Hindlimb muscle (tissue), 1 donor: ENCODE measurements at places on chromosomes 6 and 20.

- DNase-seq: peak; percentile 87
Measured at GRCh38 chr6:160010067-160010466, 41.2 kb downstream of the IGF2R start.

DNA sequence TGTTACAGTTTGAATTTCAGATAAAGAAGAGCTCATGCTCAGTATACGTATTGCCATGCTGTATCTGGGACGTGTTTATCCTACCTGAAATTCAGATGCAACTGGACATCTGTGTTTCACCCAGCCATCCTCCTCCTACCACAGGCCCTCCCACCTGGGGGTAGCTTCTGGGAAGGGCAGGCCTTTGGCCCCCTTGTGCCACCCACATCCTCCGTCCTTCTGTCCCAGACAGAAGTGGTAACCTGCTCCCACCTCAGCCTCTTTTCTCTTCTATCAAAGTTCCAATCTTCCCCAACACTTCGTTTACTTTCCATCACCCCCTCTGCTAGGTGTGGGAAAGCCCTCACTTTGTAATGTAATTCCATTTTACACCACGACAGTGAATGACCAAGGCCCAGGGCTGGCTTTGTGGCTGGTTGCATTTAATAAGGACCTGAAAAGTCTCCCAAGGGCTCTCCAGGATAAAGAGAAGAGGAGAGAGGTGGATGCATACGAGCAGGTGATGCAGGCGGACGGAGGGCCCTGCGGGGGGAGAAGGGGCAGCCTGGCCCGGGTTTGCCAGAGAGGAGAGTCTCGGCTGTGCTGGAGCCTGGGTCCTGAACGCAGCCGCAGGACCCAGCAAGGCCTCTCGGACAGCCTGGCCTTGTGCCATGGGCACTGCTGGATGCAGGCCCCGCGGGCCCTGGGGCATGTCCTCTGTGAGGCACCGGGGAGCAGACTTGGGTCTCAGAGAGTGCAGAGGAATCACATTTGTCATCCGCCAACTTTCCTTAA, 98.4 kb downstream of the PSMB1 start:
- no peak for DNase-seq

DNA sequence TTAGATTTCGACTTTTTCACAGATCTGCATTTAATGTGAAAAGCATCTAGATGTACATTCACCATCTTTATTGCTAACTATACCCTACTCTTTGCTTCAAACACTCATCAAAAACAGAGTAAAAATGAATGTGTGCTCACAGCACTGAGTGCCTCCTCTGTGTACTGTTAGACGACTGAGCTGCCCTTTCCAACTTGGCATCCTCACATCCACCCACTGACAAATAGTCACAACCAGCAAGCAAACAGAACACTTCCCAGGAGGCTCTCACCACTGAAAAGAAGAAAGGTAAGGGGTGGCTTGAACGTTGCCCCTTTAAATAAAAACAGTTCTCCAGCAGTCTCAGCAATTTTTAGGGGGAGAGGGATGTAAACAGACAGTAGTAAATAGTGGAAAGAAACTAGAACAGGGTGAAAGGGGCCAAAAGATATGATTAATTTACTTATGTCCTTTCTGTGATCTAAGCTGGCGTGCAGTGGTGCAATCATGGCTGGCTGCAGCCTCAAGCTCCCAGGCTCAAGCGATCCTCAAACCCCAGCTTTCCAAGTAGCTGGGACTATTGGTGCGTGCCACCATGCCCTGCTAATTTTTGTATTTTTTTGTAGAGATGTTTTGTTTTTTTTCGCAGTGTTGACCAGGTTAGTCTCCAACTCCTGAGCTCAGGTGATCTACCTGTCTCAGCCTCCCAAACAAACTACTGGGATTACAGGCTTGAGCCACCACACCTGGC, 48.7 kb downstream of the IPCEF1 start:
- no peak for DNase-seq

DNA sequence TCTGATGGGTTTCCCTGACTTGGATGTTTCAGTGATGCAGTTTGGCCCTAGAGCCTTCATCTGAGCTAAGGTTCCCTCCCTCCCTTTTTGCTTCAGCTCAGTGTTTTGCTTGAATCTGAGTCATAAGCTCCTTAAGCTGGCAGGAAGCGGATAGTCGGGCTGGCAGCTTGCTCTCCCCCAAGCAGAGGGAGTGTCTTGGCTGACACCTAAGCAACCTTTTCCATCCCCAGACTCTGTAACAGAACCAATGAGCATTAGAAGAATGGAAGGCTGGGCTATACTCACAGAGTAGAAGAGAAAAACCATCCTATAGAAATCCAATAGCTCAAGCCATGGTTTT, 98.3 kb downstream of the HAO1 start:
- DNase-seq: peak; percentile 73

DNA sequence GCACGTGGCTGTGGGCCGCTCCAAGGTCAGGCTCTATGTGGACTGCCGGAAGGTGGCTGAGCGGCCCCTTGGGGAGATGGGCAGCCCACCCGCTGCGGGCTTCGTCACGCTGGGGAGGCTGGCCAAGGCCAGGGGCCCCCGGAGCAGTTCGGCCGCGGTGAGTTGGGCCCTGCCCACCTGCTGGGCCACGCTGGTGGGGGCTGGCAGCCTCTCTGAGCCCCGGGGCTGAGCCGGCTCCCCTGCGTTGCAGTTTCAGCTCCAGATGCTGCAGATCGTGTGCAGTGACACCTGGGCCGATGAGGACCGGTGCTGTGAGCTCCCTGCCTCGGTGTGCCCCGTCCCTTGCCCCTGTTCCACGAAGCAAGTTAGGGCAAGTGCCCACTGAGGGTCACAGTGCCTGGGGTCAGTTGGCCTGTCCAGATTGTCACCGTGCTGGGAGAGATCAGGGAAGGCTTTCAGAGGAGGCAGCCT, 27.1 kb downstream of the COL20A1 start:
- DNase-seq: no peak

- DNase-seq: no peak
Measured at GRCh38 chr6:142725024-142725770, 219.8 kb downstream of the HIVEP2 start.

GRCh38 chr20:49814057-49814694, 1.5 kb downstream of the SLC9A8 start:
- no peak for DNase-seq

DNA sequence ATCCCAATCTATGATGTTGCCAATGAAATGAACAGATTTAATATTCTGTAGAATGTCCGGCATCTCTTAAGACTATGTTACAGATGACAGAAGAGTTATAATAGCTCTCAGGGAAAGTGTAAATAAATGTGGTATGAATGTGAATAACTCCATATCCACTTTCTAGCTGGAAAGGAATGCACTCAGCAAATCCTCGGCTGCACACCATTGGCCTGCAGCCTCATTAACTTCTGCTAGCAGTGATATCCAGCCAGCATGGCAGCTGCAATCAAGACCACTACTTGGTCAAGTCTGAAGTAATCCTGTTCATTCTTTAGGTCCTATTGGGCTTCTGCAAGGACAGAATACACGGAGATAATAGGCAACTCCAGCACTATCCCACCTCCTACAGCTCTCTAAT, 17.3 kb upstream of the MICA start:
- DNase-seq: no peak

- DNase-seq: no peak
Measured at GRCh38 chr6:75824160-75824559, 75.1 kb downstream of the MYO6 start.

GRCh38 chr6:155882527-155883333, 427.1 kb upstream of the NOX3 start:
- no peak for DNase-seq

- no peak for DNase-seq
Measured at GRCh38 chr20:23641936-23642751, 4.4 kb upstream of the CST3 start.

GRCh38 chr6:112502351-112503090, 155.4 kb downstream of the RFPL4B start:
- DNase-seq: no peak

DNA sequence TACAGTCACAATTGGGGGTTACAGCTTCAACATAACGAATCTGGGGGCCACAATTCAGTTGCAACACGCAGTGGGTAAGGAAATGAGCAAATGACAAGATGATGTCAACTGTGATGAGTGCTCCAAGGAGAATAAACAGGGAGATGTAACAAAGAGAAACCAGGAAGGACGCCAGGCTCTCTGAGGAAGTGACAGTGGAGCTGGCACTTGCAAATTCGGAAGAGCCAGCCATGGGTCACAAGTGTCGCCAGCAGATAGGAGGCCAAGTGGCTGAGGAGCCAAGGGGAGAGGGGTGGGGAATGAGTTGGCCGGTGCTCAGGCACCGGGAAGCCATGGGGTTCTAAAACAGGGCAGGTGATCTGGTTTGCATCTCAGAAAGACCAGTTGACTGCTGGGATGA, 136.4 kb downstream of the EYA2 start:
- no peak for DNase-seq

- no peak for DNase-seq
Measured at GRCh38 chr6:144952456-144953240, 667.5 kb downstream of the UTRN start.

- DNase-seq: no peak
Measured at GRCh38 chr6:119142637-119143036, 64.2 kb upstream of the FAM184A start.

DNA sequence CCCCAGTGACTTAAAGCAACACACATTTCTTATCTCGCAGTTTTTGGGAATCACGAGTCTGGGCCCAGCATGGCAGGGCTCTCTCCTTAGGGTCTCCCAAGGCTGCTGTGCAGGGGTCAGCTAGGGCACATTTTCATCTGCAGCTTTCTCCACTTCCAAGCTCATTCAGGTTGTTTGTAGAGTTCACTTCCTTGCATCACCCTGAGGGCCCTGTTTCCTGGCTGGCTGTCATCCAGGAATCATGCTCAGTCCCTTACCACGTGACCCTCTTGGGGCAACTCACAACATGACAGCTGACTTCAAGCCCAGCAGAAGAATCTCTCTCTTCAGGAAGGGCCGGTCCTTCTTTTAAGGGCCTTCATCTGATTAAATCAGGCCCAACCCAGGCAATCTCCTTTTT, 21.3 kb downstream of the SNAP25 start:
- no peak for DNase-seq

DNA sequence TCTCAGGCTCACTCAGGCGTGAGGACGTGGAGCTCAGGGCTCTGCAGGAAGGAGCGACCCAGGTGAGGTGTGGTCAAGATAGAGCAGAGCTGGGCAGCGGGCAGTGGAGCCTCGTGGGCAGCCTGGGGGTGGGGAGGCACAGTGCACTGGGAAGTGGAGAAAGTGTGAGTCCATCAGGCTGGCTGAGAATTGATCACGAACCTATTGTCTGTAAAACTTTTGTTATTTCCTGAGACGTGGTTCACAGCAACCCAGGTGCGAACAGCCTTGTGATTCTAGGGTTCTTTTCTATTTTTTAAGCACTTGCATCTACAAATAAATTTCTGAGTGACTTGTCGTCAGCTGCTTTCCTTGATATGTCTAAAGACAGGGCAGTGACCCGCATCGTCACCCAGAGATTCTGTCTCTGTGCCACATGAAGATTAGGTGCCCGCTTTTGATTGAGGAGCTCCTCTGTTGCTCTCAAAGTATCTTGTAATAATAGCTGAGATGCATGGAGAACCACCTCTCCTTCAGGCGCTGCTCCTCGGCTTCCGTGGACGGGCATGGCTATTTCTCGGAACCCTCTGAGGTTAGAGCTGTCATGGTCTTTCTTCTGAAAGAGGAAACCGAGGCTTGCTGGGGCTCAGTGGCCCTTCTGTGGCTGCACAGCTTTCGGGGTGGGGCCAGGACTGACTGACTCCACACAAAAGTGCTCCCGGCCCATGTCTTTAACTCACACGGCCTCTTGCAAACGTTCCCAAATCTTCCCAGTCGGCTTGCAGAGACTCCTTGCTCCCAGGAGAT, 662 bp upstream of the CCR6 start:
- no peak for DNase-seq

DNA sequence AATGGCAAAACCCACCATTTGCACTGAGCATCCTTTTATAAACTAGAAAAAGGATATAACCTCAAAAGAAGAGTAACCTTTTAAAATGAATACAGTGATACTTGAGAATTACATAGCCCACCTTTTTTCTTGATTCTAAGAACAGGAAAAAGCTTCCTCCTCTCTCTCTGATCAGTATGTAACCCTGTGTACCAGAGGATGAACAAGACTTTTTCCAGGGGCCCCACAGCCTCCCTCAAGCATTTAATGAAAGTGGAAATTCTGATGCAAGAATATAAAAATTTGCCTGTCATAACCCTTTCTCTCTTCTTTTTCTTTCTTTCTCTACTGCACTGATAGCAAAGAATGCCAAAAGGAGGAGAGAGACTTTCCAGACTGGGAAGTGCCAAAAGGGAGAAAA, 64.2 kb upstream of the BTN3A2 start:
- no peak for DNase-seq

- no peak for DNase-seq
Measured at GRCh38 chr6:164825386-164825785, 484.0 kb downstream of the C6orf118 start.

- no peak for DNase-seq
Measured at GRCh38 chr20:46139908-46140482, 21.9 kb downstream of the CD40 start.

DNA sequence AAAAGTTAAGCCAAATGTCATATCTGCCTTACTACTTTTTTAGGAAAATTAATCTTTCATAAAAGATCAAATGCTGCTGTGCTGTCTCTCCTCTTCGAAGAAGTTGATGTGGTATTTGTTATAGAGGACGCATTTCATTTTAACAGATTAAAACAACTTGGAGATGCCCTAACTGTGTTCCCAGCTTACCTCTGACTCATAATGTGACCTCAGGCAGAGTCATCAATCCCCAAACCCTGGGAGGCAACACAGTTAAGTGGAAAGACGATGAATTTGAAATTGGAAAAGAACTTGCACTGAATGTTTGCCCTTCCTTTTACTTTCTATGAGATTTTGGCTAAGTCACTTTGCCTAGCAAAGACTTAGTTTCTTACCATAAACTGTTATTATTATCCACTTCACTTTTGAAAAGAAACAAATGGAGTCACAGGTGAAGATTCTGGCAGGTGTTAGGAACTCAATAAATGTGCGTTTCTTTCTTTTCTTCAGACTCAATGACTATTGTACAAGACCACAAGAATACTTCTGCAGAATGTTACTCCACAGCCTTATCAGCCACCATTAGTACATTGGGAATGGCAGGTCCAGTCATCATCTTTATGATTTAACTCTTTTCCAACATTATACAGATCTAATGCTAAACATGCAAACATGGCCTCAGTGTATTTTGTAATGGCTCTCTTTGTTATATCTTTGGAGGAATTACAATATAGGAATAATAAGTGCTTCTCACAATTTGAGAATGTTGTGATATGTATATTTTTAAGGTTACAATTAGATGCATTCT, 102.6 kb downstream of the COL21A1 start:
- no peak for DNase-seq

- DNase-seq: no peak
Measured at GRCh38 chr6:113944701-113945100, 26.2 kb downstream of the HDAC2 start.

GRCh38 chr20:35317416-35318210, 25.4 kb upstream of the FAM83C start:
- no peak for DNase-seq

GRCh38 chr6:131885237-131885636, 65.9 kb downstream of the CCN2 start:
- no peak for DNase-seq

GRCh38 chr6:165988757-165989456, 178.7 kb downstream of the TBXT start:
- no peak for DNase-seq

DNA sequence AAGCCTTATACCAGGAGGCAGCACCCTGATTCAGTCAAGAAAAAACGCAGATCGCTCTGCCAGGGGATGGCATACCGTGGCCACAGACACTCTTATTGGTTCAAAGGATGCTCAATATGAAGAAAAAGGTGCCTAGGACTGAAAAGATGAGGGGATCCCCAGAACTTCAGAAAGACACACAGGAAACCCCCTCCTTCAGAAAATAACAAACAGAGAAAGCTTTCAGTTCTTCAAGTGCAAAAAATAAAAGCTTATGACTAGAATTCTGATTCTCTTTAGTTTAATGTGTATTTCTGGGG, 17.7 kb upstream of the MYB start:
- no peak for DNase-seq
